ENCODE measurements at places on chromosomes 2 and 18.

GRCh38 chr18:7059276-7059675 lies 58.3 kb downstream of the LAMA1 start:
- DNase-seq = no peak

DNA sequence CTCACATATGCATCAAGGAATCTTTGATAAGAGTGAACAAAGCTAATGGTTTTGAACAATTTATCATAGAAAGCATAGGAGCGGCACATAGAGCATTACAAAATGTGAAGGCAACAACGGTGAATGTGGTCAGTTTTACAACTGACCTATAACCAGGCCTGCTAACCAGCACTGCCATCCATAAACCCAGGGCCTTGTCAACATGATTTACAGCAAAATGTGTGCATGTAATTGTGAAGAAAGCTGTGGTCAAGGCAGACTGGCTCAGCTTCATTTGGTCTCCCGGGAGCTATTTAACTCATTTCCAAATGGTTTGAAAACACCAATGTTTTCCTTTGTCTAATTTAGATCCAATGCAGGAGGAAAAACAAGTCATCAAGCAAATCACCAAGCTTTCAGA lies 119.8 kb downstream of the DHRS9 start:
- DNase-seq = no peak

- no peak for DNase-seq
Measured at GRCh38 chr2:27591745-27592144, 8.9 kb downstream of the ZNF512 start.

- no peak for DNase-seq
Measured at GRCh38 chr2:174011173-174011572, 46.0 kb upstream of the SP3 start.

DNA sequence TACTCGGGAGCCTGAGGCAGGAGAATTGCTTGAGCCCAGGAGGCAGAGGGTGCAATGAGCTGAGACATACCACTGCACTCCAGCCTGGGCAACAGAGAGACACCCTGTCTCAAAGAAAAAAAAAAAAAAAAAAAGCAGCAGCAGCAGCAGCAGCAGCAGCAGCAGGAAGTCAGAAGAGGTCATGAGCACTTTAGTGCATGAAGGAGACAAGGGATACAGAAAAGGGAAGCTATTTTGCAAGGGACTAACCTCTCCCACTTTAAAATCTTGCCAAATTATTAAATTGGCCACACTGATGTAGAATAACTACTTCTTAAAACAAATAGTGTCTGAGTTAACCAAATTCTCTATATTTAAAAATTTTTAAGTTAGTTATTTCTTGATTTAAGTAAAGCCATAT lies 113.4 kb upstream of the PDE1A start:
- DNase-seq = no peak

DNA sequence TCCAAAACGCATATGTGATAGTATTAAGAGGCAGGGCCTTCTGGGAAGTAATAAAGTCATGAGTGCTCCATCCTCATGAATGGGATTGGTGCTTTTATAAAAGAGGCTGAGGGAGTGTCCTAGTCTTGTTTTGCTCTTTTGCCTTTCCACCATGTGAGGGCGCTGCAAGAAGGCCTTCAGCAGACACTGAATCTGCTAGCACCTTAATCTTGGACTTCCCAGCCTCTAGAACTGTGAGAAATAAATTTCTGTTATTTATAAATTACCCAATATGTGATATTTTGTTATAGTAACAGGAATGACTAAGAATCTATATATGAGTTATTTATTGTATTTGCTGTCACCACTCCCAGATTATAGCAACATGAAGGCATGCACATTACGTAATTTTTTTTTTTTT lies 63.5 kb downstream of the PLA2R1 start:
- DNase-seq = no peak
